ENCODE measurements at places on chromosomes 1 and 21. TPM values are rescaled to one million over a fixed set of nuclear protein-coding genes. Genes with fewer than 3 reads are reported as not detected.

- no peak for DNase-seq
These were observed 84.2 kb downstream of the RGL1 start for GRCh38 chr1:183889095-183889494.

GRCh38 chr1:73914951-73915350, 283.0 kb downstream of the LRRIQ3 start:
- no peak for DNase-seq

DNA sequence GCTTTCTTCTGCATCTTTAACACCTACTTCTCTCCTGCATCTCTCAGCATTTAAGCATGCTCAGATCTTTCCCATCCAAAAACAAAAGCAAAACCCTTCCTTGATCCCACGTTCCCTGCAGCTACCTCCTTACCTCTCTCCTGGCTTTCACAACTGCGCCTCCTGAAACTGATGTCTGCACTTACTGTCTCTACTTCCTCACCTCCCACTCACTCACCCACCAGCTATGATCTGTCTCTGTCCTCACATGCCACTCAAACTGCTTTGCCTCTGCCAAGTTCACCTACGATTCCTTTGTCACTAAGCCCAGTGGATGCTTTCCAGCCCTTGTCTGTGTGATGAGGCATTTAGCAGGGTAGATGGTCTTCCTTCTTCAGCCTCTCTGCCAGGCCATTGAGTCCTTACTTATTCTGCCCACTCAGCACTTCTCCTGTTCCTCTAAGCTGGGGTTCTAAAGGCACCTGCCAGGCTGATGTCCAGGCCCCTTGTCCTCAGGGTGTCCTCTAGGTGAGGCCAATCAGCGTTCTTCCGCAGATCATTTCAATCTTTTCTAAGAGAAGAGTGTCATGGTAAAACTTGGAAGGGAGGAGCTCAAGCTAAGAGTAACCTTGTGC, 10.0 kb upstream of the GJB3 start:
- no peak for DNase-seq

XCL1 gene
- not detected for polyA plus RNA-seq

- DNase-seq: peak; percentile 39
These were observed 520 bp downstream of the TMEM201 start for GRCh38 chr1:9589144-9589718.

MAST2 gene
- polyA plus RNA-seq: 5.3 TPM

OR4F29 gene
- not detected for polyA plus RNA-seq

PRAMEF8 gene
- not detected for polyA plus RNA-seq

SDHB gene
- polyA plus RNA-seq: 125 TPM

SHCBP1L gene
- polyA plus RNA-seq: not detected

ADAMTS4 gene
- 1.1 TPM for polyA plus RNA-seq

DNA sequence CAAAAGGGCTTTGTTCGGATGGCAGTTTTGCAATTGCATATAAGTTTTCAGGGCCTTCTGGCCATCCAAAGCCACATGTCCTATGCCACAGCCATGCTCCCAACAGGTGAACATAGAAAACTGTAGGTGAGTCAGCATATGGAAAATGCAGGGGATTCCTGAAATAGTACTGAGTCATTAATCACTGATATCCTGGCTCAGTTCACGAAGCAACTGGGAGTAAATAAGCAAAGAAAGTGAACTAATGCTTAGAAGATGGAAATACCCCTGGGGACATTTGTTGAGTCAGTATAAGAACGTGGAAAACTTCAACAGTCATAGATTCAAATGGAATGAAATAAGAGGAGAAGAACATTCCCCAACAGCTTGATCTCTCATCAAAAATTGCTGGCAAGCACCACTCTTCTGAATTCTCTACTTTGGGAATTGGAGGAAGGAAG, 148.9 kb upstream of the RUNX1 start:
- DNase-seq: no peak

GRCh38 chr1:185054365-185055060, 9.2 kb downstream of the RNF2 start:
- no peak for DNase-seq

ZSWIM5 gene
- polyA plus RNA-seq: 0.98 TPM

- DNase-seq: no peak
These were observed 734.3 kb downstream of the ADGRL2 start for GRCh38 chr1:82534996-82535395.

GRCh38 chr1:229305392-229305791, 34.5 kb downstream of the RAB4A start:
- DNase-seq: no peak

DNA sequence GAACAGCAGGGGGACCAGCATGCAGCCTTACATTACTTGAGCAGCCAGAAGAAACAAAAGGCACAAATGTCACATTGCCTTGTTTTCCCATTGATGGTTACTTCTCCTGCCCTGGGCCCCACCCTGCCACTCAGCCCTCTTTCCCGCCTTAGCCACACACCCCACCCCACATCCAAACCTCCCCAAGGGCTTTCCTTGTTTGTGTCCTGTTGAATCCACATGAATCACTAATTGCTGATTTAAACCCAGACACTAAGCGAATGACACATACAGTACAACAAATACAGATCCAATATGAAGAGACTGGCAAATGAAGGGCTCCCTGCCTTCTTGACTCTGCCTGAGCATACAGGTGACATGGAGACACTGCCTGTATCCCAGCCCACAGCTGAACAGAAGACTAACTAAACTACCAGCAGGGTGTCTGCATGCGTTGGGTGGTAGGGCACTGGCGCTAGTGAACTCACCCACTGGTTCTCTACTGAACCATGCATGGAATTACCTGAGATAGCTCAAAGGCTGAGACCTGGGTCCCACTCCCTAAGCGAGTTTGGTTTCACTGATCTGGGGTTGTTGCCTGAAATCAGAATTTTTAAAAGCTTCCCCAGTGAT, 3.1 kb downstream of the IGSF3 start:
- no peak for DNase-seq

- DNase-seq: no peak
These were observed 148.3 kb downstream of the TGFBR3 start for GRCh38 chr1:91737650-91738049.

GRCh38 chr1:245673881-245674414, 519.2 kb downstream of the KIF26B start:
- no peak for DNase-seq

DNMT3L gene
- not detected for polyA plus RNA-seq

- no peak for DNase-seq
These were observed 36.7 kb downstream of the ADAM30 start for GRCh38 chr1:119859647-119860046.

DNA sequence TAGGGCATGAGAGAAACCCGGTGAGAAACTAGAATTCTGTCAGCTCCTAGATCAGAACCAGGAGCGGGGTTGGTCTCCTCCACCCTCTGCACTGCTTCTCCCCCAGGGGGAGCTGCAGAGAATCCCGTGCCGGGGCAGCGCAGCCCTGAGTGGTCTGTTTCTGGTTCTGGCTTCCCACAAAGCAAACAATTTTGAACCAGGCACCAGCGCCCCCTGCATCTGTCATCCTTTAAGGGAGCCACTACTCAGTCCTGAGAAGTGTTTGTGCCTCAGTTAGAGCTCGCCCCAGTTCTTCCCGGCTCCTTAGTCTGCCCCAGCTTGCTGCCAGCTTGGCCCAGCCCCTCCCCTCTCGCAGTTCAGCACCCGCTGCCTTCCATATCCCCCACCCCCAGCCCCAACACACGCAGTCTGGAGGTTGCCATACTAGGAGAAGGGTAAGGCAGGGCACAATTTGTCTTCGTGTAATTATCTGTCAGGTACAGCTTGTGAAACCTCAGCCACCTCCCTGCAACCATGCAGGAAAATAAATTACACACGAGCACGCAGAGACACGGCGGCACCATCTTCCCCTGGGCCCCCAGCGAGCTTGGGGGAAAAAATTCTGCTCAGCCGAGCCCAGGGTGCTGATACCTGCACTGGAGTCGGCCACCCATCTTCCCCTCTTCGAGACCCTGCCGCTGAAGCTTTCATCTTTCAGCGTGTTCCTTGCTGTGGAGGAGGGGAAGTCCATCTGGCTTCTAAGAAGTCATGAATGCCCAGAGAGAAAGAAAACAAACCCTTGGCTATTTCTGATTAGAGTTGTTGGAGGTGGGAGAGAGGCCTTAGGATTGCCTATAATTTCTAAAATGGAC, 62.6 kb upstream of the CD1D start:
- DNase-seq: peak; percentile 35

GRCh38 chr1:173868266-173869020, at the start of gene ZBTB37:
Gene ZBTB37 (plus strand): TSS chr1:173868380. CDS start chr1:173870226, 1,846 bp downstream.
- DNase-seq: peak; percentile 96

- DNase-seq: no peak
These were observed 37.0 kb downstream of the MAN1C1 start for GRCh38 chr1:25653558-25653957.

DNA sequence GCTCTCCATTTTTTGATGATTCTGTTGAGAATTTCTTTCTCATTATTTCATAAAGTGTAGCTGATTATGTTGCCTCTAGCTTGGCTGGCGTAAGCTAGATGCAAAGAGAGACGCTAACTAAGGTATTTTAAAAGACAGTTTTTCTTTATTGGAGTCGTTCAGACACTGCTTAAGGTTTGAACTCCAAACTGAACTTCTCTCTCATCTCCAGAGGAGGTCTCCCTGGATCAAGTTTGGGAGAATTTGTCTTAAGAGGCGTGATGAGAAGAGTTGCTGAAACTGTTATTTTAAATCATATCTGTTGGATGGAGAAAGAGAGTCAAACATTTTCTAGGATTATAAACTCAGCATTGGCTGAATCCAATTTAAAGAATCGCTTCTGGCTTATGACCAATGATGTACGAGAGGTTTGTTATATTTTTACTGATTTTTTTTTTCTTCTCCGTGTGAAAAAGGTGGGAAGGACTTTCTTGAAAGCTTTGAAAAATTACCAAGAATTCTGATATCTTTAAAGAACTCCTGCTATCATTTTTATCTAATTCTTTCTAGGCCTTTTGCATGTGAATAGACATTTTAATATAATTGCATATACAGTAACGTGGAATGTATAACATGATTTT, 34.0 kb downstream of the MAP3K7CL start:
- peak; percentile 76 for DNase-seq

- peak; percentile 74 for DNase-seq
These were observed 25.6 kb upstream of the NFIA start for GRCh38 chr1:61056573-61057439.

S100A10 gene
- 399 TPM for polyA plus RNA-seq

SLC26A9 gene
- 7.9 TPM for polyA plus RNA-seq

DNA sequence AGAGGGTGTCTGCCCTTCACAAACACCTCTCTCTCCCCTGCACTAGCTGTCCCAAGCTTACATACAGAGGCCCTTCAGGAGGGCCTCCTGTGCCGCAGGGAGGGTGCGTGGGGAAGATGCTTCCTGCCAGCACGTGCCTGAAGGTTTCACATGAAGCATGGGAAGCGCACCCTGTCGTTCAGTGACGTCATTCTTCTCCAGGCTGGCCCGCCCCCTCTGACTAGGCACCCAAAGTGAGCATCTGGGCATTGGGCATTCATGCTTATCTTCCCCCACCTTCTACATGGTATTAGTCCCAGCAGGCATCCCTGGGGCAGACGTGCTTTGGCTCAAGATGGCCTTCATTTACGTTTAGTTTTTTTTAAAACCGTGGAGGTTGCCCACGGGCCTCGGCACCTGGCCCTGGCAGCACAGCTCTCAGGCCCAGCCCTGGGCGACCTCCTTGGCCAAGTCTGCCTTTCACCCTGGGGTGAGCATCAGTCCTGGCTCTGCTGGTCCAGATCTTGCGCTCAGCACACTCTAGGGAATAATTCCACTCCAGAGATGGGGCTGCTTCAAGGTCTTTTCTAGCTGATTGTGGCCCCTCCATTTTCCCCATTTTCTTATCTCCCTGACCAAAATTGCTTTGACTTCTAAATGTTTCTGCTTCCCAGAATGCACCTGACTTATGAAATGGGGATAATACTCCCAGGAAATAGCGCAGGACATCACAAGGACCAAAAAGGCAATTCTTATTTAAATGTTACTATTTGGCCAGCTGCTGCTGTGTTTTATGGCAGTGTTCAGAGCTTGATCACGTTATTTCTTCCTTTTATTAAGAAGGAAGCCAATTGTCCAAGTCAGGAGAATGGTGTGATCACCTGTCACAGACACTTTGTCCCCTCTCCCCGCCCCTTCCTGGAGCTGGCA, 6.1 kb downstream of the NPPA start:
- no peak for DNase-seq
